ENCODE measurements at places on chromosomes 12 and 14.

DNA sequence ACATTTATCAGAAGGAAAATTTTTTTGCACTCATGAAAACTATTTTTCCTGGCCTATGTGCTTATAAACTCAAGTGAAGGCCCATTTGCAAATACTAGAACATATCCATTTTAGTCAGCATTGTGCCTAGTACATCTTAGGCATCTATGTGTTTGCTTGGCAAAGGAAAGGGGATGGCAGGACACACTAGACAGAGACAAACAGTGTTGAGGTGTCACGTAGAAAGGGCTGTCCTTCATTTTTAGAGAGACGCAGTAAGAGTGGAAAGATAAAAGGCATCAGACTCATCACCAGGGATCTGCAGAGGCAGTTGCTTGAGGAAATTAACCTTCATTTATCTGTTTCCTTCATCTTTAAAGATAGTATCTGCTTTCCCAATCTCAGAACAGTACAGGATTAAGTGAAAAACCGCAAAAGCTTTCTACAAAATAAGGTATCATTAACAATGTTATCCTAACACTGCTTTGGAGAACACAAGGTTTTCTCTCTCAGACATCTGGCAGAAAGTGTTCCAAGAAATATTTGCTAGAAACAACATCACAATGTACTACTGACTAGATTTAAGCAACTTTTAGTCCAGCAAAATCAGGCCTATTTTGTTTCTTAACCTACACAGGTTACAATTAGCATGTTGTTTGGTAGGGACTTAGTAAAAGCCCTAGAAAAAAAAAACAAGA lies 2.0 kb downstream of the YBX3 start:
- DNase-seq, result no peak

GRCh38 chr12:1473418-1473817 lies 121.0 kb downstream of the FBXL14 start:
- DNase-seq, result no peak

- DNase-seq, result no peak
These were observed 449.6 kb downstream of the TMEM117 start for GRCh38 chr12:44285321-44285960.

DNA sequence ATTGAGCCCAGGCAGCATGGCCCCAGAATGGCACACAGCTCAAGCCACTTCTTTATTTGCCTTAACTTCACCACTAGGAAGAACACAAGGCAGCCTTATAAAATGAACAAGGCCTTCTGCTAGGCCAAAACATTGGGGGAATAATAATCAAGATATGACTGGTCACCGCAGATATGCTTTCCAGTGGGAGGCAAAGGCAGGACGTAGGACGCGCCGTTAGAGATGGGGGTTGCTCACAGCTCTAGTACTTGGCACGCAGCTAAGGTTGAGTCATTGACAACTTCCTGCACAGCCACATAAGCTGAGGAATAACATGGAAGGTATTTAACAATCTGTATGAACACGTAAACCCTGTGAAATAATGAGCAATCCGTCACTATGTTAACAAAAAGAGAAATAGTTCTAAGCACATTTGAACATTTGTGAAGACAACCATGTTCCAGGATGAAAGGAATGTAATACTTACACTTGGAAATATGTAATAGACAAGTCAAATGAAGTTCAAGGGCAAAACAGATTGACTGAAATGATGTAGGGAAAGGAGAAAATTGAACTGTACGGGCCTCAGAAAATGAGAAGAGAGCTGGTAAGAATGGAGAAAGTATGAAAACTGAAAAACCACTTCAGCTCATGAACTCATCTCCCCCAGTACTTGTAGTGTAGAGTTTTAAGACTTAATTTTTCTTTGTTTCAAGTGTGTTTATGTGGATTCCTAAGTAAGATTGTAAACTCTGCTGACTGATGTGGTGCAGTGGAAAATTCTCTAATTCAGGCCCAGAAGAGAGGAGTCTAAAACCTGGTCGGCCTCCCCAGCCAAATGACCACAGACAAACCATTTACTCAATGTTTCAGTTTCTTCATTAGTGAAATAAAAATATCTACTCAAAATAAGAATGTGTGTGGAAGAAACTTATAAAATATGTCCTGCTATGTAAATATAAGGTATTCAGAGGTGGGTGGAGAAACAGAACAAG lies 59.3 kb upstream of the CCDC91 start:
- DNase-seq, result no peak

DNA sequence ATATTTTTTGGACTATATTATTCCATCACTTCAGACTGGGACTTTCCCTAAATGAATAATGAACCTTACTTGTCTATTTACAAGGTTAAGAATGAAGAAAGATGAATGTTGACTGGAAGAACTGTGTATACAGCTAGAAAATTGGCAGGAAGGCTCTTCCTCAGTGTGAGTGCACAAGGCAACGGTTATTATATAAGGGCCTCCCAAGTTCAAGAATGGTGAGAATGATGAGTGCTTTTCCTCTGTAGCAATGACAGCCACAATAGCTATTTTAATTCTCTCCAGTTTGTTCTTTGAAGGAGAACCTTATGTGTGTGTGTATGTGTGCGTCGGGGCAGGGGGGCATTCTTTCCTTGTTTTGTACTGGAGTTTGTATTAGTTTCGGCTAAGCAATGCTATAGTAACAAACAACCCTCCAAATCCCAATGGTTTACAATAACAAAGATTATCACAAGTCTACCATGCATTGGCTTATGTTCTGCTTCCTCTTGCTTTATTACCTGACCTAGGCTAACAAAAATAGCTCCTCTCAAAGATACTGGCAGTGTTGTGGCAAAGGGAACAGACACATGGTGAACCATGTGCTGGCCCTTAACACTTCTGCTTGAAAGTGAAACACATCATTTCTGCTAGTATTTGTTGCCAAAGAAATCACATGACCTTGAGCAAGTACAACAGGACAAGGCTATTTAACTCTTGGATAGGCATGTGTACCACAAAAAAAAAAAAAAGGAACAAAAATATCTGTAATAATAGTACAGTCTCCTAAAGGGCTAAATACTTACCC lies 139.5 kb downstream of the RMST start:
- DNase-seq, result no peak

DNA sequence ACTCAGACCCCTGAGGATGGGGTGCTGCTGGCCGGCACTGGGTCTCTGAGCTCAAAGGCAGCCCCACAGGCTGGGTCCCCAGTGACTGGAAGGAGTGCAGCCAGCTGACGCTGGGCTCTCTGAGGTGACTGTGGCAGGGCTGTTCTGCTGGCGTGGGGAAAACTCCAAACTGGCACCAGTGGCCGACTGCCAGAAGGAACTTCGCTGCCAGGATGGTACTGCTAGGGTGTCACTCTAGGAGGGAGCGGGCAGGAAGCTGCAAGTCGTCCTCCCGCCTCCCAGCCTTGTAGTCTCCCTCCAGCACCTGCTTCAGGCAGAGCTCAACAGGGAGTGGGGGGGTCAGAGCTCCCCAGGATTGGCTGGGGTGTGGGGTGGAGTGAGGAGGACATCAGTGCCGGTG lies 41.3 kb downstream of the CDC42BPB start:
- no peak for DNase-seq

GRCh38 chr12:113241191-113242025 lies 20.1 kb downstream of the TPCN1 start:
- peak; percentile 82 for DNase-seq

- no peak for DNase-seq
These were observed 334.0 kb downstream of the NUAK1 start for GRCh38 chr12:105804591-105805265.

GRCh38 chr12:75685617-75686225 lies 174.3 kb upstream of the KRR1 start:
- no peak for DNase-seq

GRCh38 chr14:101689039-101689501 lies 72.4 kb upstream of the PPP2R5C start:
- DNase-seq, result no peak

DNA sequence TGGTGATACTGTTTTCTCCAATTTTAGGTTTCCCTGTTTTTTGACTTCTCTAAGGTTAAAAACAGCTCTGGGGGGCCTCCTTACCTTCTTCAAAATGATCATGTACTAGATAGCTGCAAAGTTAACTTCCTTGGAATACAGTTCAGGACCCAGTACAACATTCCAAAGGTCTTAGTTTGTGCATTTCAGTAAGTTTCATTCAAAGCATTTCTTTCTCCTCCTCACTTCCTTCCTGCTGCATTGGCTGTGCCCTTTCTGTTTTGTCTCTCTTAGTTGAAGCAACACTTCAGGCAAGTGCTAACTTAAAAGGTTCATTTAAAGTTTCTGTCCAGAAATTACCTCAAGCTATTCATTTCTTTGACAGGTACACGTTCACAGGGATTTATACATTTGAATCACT lies 95.7 kb downstream of the SCN8A start:
- no peak for DNase-seq

GRCh38 chr12:40149673-40150260 lies 43.9 kb upstream of the SLC2A13 start:
- DNase-seq, result no peak
